ENCODE measurements at places on chromosomes 3 and 15.

GRCh38 chr15:36798794-36799193 lies 219.4 kb downstream of the CDIN1 start:
- no peak for DNase-seq

DNA sequence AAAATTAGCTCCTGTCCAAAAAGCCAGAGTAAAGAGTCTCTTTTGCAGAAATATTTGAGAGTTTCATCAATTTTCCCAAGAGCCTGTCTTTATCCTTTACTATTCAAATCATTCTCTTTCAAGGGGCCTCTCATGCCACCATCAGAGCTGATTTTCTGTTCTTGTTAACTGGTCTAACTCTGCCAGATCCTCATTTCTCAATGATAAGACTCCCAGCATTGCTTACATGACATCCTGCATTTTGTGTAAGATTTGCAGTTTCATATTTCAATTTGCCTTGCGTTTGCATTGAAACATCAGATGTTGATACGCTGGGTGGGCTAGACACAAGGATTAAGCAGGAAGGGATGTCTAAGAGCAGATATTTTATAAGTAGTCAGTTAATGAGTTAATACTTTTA lies 228.7 kb downstream of the TBL1XR1 start:
- no peak for DNase-seq

DNA sequence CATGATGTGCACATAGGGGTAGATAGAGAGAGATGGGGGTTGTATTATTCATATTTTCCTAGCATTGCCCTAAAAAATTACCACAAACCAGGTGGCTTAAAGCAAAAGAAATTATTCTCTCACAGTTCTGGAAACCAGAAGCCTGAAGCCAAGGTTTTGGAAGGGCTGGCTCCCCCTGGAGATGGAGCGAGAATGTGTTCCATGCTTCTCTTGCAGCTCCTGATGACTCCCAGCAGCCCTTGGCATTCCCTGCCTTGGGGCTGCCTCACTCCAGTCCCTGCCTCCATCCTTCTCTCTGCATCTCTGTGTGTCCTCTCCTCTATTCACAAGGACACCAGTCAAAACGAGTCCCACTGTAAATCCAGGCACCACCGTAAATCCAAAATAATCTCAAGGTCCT lies 91.5 kb upstream of the FAM174B start:
- DNase-seq = no peak

DNA sequence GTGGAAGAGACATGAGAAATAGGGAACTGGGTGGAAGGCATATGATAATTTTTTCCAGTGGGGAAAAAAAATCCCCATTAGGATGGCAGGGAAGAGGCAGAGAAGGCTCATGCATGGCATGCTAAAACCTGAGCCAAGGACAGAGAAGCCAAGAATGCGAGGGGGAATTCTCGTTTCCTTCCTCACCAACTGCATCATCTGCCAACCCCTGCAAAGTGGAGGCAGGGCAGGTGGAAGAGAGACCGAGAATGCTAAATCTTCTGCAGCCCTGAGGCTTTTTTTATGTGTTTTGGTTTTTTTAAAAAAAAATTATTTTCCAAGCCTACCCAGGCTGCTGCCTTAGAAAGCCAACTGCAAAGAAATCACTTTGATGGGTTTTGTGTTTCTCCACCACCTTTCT lies 54.3 kb upstream of the CCDC174 start:
- DNase-seq = no peak

GRCh38 chr3:116445311-116445841 lies at the start of gene LSAMP:
LSAMP (minus strand) TSS chr3:116445487.
- peak; percentile 63 for DNase-seq

DNA sequence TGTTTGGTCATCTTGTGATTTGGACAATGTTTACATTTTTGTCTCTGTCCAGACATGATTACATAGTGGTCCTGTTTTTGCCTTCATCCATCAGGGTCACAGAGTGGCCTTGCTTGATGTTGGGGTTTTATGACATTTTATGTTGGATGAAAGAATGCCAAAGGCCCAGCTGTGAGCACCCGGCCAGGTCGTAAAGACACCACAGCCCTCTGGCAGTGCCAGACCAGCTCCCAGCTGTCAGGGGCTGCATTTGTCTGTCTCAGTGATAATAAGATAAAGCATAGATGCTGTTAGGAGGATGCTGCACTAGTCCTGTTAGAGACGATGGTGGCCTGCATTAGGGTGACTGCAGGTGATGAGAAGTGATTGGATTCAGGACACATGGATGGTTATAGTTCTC lies 117.5 kb downstream of the FAM174B start:
- DNase-seq = no peak

DNA sequence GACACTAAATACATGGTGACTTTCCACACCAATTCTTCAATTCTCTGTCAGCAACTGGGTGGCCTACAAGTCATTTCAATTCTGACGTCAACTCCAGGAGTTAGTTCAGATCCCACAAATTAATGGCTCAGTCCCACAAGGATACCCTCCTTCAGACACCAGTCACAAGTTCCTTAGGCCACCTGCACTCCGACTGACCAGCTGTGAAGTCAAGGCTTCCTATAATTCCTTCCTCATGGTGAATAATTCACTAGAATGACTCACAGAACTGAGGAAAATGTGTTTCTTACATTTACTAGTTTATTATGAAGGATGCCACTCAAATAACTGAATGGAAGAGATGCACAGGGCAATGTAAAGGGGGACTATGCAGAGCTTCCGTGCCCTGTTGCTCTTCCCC lies 6.3 kb upstream of the PIAS1 start:
- no peak for DNase-seq

DNA sequence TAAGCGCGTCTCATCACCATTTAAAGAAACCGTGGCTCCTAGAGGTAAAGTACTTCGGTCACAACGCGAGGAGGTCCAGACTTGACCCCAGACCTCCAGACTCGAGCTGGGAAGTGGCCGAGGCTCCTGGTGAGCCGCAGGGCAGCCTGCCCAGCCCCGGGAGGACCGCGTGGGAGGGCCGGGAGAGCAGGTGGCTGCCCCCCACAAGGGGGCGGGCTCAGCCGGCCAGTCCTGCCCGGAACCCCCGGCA lies at the start of gene SLC27A2:
Gene SLC27A2 (plus strand): TSS at position 228 of the 250 bp plus-strand sequence. CDS start 232 bp downstream, outside the sequence.
- peak; percentile 87 for DNase-seq

GRCh38 chr3:87553058-87553457 lies 276.7 kb upstream of the POU1F1 start:
- DNase-seq = no peak

- DNase-seq = no peak
These were observed 67.2 kb upstream of the BCL6 start for GRCh38 chr3:187812496-187812895.

- no peak for DNase-seq
These were observed 114.6 kb downstream of the NFKBIZ start for GRCh38 chr3:101963902-101964362.

DNA sequence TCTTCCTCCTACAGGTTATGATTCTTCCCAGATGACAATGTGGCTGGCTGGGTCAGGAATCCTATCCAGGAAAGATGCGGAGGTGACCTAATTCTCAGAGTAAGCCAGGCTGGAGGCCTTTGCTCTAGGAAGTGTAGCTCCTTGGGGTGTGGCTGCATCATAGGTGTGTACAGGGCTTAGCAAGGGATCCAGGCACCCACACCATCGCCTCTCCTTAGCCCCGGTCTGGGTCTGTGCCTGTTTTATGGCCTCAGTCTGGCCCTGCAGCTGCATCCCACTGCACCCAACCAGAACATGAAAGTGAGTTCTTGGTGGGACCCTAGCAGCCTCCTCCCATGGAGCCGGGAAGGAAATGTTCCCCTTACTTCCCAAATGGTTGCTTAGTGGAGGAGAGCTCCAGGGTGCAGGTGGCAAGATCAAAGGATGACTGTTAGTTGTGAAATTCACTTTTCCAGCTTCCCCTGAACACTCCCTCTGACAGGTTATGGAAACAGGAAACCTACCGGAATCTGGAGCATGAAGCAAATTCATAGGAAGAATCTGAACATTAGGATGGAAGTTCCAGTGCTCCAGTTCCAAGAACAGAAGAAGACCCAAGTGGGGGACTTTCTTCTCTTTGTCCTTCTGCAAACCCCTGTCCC lies 2.7 kb upstream of the AMOTL2 start:
- DNase-seq = no peak

DNA sequence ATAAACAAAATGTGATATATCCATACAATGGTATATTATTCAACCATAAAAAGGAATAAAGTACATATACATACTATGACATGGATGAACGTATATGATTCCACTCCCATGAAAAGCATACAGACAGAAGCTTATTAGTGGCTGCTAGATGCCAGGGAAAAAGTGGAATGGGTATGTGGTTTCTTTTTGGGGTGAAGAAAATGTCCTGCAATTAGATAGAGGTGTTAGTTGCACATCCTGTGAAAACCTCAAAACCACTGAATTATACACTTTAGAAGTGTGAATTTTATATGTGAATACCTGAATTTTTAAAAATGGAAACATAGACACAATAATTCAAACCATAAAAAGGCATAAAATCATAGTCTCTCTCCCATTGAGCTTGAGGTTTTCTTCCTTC lies 11.2 kb downstream of the DENND6A start:
- no peak for DNase-seq

GRCh38 chr3:37702478-37703154 lies 159.1 kb upstream of the CTDSPL start:
- no peak for DNase-seq

- DNase-seq = no peak
These were observed 27.5 kb downstream of the NXPE3 start for GRCh38 chr3:101806491-101806890.

DNA sequence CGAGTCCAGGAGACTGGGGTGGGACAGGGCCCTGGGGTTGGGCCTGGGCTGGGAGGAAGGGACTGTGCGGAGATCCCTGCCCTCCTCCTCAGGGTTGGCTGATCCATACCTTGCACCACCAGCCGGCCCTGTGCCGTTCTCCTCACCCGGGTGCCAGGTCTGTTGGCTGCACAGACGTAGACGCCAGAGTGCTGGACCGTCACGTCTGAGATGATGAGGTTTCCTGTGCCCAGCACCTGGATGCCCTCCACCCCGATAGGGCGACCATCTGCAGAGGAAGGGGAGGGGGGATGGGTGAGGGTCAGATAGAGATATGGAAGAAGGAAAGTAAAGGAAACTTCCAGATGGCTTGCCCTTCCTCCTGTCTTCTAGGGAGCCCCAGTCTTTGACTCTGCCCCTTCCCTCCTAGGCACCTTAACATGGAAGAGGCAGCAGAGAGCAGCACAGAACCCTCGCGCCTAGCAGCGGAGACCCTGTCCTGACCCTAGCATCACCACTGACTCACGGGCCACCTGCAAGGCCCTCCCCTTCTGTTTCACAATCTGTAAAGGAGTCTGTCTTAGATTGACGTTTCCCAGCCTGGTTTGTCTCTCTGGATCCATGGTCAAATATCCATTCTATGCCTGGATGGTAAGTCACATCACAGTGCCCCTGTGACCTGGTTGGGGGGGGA lies 28.8 kb downstream of the RNU5B-1 start:
- DNase-seq = peak; percentile 76

- DNase-seq = no peak
These were observed 4.0 kb downstream of the CYP8B1 start for GRCh38 chr3:42871592-42872196.

- no peak for DNase-seq
These were observed 1.2 kb downstream of the HAUS2 start for GRCh38 chr15:42549741-42550392.

GRCh38 chr3:196631682-196632045 lies 7.8 kb upstream of the NRROS start:
- no peak for DNase-seq

- DNase-seq = no peak
These were observed 48.5 kb downstream of the EFHB start for GRCh38 chr3:19885468-19885867.

DNA sequence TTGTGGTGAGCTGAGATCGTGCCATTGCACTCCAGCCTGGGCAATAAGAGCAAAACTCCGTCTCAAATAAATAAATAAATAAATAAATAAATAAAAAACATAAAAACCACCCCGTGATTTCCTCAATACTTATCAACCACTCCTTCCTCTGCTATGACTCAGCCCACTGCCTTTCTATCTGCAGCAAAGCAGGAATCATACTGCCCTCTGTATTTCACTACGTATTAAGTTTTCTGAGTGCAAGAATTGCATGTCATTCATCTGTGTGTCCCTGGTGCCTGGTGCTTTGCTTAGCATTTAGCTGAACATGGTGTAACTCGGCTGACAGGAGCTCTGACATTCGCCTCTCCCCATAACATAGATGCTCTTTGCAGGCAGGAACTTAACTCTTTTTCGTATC lies 7.1 kb downstream of the LSG1 start:
- no peak for DNase-seq

GRCh38 chr3:60160111-60160821 lies 1091.0 kb downstream of the FHIT start:
- DNase-seq = no peak

DNA sequence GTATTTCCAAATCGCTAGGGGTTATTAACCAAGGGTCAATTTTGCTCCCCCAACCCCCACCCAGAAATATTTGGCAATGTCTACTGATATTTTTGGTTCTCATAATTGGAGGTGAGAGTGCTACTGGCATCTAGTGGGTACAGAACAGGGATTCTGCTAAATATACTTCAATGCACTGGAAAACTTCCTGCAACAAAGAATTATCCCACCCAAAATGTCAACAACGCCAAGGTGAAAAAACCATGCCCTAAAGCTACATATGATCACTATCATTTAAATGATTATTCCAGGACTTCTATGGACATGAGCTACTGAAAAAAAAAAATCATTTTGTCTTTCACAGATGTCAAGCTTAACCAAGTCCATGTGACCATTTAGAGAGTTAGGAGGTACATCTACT lies 867.9 kb downstream of the FHIT start:
- no peak for DNase-seq

GRCh38 chr3:64078966-64079365 lies 55.7 kb upstream of the PSMD6 start:
- DNase-seq = no peak

DNA sequence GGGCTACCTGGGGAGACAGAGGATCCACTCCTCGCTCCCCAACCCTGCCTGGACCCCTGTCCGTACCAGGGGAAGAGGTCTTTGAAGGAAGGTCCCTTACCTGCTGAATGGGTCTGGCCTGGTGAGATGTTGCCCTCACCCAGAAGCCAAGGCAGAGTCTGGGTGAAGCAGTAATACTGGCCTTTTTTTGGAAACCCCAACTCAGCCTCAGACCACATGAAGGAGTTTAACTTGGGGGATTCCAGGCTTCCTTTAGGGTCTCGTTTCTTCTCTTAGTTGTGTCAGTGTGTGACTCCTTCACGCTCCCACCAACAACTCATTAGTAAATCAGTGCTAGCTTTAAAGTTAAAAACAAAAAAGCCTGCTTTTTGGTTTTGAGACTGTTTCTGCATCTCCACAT lies 45.6 kb downstream of the RTP1 start:
- no peak for DNase-seq

GRCh38 chr15:80157215-80157614 lies 4.4 kb downstream of the FAH start:
- no peak for DNase-seq

DNA sequence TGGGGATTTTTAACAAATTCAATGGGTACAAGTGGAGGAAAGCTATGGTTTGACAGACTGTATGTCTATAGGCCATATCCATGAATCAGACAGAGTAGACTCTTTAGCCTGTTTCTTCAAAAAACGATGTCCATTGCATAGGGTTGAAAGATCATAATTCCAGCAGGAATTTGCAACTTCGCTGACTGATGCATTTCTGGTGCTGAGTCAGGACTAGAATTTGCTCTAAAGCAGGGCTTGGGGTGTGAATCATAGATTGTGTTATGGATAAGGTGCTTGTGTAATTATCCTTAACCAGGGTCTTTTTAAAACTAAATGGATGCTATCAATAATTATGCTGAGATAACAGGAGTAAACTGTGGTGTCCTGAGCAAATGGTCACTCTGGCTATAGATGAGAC lies 200.4 kb upstream of the TBC1D5 start:
- no peak for DNase-seq

Data from posterior cingulate gyrus (tissue), 11 donors.